ENCODE measurements at places on chromosomes 6 and 20.

GRCh38 chr6:128519132-128519930 lies 1.1 kb downstream of the PTPRK start:
- no peaks in the 10 kb centered on the region for H3K36me3 ChIP-seq
- peak overlapping the region; percentile 96 for H3K4me3 ChIP-seq
- no peaks in the 10 kb centered on the region for H3K27me3 ChIP-seq
- peak; percentile 69 for DNase-seq
- peak overlapping the region; percentile 84 for H3K27ac ChIP-seq

DNA sequence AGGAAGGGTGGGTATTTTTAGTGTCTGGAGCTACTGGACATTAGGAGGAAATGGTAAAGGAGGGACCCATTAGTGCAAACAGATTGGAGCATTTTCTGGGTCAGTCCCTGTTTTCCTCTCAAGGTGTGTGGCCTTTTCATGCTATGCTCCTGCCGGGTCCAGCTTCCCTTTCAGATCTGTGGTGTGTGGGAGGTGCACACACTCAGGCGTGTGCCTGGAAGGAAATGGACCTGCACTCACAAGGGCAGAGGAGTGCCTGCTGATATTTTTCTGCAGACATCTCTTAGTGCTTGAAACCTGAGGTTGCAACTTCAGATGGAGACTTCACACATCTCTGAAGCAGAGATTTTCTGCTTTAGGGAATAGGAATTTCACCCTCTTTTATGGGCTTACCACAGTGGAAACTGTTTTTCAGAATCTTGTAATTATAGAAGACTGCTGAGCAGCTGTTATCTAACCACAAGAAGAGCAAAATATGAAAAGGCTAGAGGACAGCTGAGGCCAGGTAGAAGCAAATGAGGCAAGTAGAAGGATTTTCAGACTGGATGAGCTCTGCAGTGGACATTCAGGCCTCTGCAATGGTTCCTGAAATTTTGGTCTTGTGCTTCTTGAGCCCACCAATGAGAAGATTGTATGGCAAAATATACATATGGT lies 764.3 kb downstream of the QKI start:
- no peaks in the 10 kb centered on the region for H3K27me3 ChIP-seq
- H3K27ac ChIP-seq, result no peak overlapping the region
- no peak for DNase-seq
- H3K4me3 ChIP-seq, result no peak overlapping the region
- H3K4me1 ChIP-seq, result no peaks in the 10 kb centered on the region
- H3K36me3 ChIP-seq, result no peaks in the 10 kb centered on the region

DNA sequence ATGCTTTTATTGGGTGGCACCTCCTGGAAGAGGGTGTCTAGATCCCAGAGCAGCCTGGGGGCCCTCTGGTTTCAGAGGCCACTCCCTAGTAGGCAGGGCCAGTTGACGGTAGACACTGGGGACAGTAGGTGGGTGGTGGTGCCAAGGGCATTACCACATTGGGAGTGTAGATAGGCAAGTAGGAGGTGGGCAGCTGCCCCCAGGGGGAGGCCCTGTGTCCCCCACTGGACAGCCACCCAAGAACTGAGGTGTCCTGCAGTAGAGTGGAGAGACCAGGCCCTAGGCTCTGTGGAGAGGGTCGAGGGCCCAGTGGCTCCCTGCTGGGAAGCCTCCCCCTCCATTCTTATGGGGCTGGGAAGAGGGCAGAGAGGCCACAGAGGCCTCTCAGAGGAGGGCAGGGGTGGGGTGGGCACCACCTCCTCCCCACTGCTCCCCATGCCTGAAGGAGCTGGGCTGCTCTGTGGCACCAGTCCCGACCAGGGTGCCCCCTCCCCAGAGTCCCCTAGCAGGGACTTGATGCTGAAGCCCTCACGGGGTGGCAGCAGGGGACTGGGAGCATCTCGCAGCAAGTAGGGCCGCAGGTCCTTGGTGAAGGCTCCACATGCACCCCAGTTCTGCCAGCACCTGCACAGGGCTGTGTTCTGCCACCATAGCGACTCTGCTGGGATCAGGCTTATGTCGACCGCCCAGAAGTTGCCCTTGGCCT lies 305.0 kb upstream of the KCNQ5 start:
- H3K4me3 ChIP-seq, result no peak overlapping the region
- no peak overlapping the region for H3K27ac ChIP-seq
- H3K36me3 ChIP-seq, result no peaks in the 10 kb centered on the region
- no peak for DNase-seq
- no peaks in the 10 kb centered on the region for H3K4me1 ChIP-seq
- H3K27me3 ChIP-seq, result no peaks in the 10 kb centered on the region

DNA sequence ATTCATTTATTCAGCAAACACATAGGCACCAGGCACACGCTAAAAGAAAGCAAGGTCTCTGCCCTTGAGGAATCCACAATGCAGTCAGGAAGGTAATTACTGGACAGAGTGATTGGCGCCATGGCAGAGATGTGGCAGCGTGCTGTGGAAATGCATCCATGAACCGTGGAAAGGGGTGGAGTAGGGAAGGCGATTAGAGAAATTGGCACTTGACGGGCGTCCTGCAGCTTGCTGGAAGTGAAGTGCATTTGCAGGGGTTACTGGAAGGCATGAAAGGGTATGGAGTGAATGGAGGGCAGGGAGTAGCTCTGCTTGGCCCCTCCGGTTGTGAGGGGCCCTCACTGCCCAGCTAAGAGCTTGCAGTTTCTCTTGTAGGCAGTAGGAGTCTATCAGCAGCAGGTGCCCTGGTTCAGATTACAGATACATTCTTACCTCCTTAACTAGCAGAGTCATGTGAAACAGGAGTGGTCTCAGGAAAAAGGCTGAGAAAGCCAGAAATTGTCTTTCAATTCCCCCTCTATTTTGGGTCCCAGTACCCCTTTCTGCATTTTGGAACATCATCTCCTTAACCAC lies 122.5 kb upstream of the TIAM2 start:
- H3K4me1 ChIP-seq, result peaks cover 12% of the 10 kb centered on the region
- peak; percentile 17 for DNase-seq
- H3K4me3 ChIP-seq, result no peak overlapping the region
- no peaks in the 10 kb centered on the region for H3K27me3 ChIP-seq

- no peaks in the 10 kb centered on the region for H3K27me3 ChIP-seq
- no peak overlapping the region for H3K27ac ChIP-seq
- no peak overlapping the region for H3K4me3 ChIP-seq
- no peaks in the 10 kb centered on the region for H3K4me1 ChIP-seq
- no peak for DNase-seq
- no peaks in the 10 kb centered on the region for H3K36me3 ChIP-seq
Measured at GRCh38 chr6:104483225-104483834, 376.4 kb downstream of the HACE1 start.

GRCh38 chr20:64214952-64215351 lies 40.6 kb upstream of the PCMTD2 start:
- no peaks in the 10 kb centered on the region for H3K36me3 ChIP-seq
- no peak overlapping the region for H3K27ac ChIP-seq
- DNase-seq, result no peak
- no peak overlapping the region for H3K4me3 ChIP-seq

- no peaks in the 10 kb centered on the region for H3K36me3 ChIP-seq
- H3K4me3 ChIP-seq, result peak overlapping the region; percentile 54
- DNase-seq, result peak; percentile 84
Measured at GRCh38 chr6:137489046-137490005, 4.9 kb downstream of the OLIG3 start.

DNA sequence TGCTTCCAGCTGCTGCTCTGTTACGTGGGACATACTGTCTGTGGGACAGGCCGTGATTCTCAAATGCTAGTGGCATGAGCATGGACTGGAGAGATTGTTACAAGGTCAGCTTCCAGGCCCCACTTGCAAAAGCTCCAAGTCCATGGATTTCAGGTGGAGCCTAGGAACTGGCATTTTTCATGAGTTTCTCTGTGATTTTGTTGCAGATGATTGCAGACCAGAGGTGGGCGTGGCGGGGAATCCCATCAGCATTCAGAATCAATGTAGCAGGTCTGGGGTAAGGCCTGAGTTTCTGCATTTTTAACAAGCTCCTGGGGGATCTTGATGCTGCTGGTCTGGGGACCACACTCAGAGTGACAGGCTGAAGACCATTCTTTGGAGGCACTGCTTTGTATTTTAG lies 2.4 kb upstream of the CDH4 start:
- no peak overlapping the region for H3K4me3 ChIP-seq
- no peak for DNase-seq
- H3K4me1 ChIP-seq, result peaks cover 6% of the 10 kb centered on the region
- H3K27me3 ChIP-seq, result peaks cover 81% of the 10 kb centered on the region

GRCh38 chr6:2666906-2667575 lies 83.7 kb downstream of the MYLK4 start:
- no peaks in the 10 kb centered on the region for H3K36me3 ChIP-seq
- H3K4me3 ChIP-seq, result no peak overlapping the region
- H3K27ac ChIP-seq, result no peak overlapping the region
- peaks cover 4% of the 10 kb centered on the region for H3K27me3 ChIP-seq
- DNase-seq, result no peak

DNA sequence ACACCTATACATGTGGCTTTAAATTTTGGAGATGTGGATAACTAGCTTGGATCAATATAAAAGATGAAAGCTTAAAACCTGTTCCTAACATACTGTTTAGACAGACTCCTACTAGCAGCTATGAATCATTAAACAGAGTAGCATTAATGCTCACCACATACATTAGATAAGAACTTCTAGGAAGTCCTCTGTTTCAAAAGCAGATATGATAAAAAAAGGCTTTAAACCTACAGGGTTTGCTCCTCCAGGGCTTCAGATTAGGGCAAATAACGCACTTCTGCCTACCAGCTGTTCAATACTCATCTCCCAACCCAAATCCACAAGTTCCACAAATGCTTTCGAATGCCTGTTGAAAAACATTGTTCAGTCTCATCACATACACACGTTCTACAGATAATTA lies 1.5 kb downstream of the REPS1 start:
- DNase-seq, result no peak
- no peak overlapping the region for H3K27ac ChIP-seq
- no peaks in the 10 kb centered on the region for H3K27me3 ChIP-seq

DNA sequence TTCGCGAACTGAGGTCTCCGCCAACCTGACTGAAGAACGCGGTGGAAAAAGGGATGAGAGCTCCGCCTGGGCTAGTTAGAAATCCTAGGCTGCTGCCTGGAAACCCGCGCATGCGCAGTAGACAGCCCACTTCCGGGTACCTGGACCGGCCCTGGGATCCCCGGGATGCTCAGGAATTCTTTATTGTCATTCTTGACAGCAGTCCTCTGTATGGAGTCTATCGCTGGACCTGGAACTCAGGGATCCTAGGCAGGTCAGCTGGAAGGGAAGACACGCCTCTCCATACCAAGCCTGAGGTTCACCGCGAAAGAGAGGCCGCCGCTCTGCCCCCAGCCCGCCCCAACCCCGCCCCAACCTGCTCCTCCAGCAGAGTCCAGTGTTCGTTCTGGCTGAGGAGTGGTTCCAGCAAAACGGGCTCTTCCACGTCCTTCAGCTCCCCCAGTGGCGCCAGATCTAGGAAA lies 1379.2 kb upstream of the DEFB115 start:
- no peaks in the 10 kb centered on the region for H3K4me1 ChIP-seq
- H3K27me3 ChIP-seq, result no peaks in the 10 kb centered on the region
- no peaks in the 10 kb centered on the region for H3K36me3 ChIP-seq
- no peak overlapping the region for H3K27ac ChIP-seq

GRCh38 chr6:130912434-130912833 lies 85.2 kb downstream of the SMLR1 start:
- no peaks in the 10 kb centered on the region for H3K27me3 ChIP-seq
- no peak overlapping the region for H3K4me3 ChIP-seq
- no peaks in the 10 kb centered on the region for H3K36me3 ChIP-seq
- no peak overlapping the region for H3K27ac ChIP-seq
- no peaks in the 10 kb centered on the region for H3K4me1 ChIP-seq

- no peak overlapping the region for H3K4me3 ChIP-seq
- H3K27me3 ChIP-seq, result no peaks in the 10 kb centered on the region
- no peaks in the 10 kb centered on the region for H3K36me3 ChIP-seq
- H3K4me1 ChIP-seq, result no peaks in the 10 kb centered on the region
- no peak overlapping the region for H3K27ac ChIP-seq
Measured at GRCh38 chr6:46581459-46582177, 71.0 kb downstream of the CYP39A1 start.

DNA sequence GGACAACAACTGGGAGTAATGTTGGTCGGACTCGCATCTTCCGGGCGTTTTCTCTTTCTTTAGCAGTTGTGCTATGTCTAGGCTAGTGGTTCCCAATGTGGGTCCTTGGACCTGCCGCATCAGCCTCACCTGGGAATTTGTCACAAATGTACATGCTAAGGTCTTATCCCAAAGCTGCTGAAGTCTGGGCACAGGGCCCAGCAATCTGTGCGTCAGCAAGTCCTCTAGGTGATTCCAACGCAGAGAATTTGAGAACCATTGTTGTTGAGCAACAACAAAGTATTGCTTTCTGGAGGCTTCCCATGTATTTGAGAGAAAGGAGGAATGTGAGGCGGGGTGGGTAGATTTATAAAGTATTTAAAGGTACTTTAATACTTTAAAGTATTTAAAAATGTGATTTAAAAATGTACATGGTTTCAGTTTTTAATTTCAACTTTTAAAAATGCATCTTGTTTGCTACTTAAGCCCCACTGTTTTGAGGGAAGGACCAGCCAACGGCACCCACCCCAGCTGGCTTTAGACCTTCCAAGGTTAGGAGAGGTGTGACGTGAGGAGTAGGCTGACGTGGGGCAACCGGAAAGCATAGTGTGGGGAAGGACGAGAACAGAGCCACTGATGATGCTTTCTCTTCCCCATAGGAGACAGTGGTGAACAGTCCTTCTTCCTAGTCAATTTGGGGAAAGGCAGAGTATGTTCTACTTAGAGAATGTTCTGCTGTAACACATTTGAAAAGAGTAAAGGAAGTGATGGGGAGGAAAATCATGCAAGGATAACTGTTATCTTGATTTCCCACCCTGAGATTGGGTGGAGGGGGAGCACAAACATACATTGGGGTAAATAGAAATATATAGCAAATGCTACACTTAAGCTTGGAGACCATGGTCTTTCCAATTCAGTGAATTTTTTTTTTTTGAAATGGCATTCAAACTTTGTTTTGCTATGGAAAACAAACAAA lies 4.3 kb downstream of the UST start:
- H3K36me3 ChIP-seq, result no peaks in the 10 kb centered on the region
- H3K4me3 ChIP-seq, result no peak overlapping the region
- H3K4me1 ChIP-seq, result peaks cover 3% of the 10 kb centered on the region

All from H1 (cell line).